ENCODE measurements at places on chromosomes 16 and 17. TPM values are rescaled to one million over a fixed set of nuclear protein-coding genes. Genes with fewer than 3 reads are reported as not detected.

GRCh38 chr17:1762901-1763898 lies 1.3 kb downstream of the SERPINF1 start:
- peak; percentile 93 for DNase-seq

DNA sequence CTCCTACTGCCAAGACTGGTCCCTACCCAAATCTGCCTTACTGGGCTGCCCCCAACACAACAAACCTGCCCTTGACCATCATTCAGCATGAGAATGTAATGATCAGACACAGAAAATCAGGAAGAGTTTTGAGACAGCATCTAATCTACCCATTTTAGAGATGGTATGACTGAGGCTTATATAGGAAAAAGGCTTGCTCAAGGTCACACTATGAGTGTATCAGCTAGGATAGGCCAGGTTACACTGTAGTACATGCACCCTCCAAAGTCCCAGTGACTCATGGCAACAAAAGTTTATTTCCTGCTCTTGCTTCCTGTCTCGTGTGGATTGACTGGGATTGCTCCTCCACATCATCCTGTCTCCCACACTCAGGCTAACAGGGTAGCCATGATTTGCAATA lies 27.9 kb downstream of the NLRC5 start:
- DNase-seq: no peak

- DNase-seq: peak; percentile 20
These were observed 67.3 kb downstream of the PHKB start for GRCh38 chr16:47528431-47528830.

Gene ARHGAP23
- 36.6 TPM for total RNA-seq

Gene NRN1L
- not detected for total RNA-seq

Gene ZG16B
- total RNA-seq: 1.4 TPM

All from fibroblast of the aortic adventitia (primary cell).